ENCODE measurements at places on chromosomes 5 and 9.

DNA sequence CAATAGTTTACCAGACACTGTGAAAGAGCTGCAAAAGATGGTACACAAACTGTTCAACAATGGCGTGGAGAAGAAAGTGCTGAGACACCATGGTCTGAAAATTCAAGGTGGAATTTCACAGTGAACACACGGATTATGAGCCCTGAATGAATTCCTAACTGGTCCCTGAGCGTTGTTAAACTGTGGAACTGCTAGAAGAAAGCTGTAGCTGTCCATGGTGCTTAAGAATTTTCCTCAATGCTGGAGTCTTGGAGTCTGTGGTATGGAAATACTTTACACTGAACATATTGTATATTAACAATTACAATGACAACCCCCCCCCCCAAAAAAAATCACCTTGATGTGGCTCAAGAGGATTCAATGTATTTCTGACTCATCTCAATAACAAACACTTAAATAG, 68.5 kb downstream of the SLC24A2 start:
- DNase-seq: no peak

DNA sequence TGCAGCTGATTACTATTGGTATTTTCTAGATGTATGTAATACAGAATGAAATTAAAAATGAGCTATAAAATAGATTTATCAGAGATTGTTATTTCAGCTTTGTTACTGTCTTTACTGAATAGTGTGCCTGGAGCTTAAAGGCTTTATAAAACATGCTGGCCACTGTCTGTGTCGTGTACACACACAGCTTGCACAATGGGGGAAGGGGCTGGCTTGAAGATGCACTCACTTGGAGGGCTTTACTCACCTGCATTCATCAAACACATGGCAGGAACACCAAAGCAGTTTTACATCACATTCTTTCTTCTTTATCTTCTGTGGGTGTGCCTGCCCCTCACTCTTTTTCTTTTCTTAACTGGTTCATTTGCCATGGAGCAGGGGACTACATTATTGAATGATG, 60.9 kb downstream of the TLE4 start:
- no peak for DNase-seq

DNA sequence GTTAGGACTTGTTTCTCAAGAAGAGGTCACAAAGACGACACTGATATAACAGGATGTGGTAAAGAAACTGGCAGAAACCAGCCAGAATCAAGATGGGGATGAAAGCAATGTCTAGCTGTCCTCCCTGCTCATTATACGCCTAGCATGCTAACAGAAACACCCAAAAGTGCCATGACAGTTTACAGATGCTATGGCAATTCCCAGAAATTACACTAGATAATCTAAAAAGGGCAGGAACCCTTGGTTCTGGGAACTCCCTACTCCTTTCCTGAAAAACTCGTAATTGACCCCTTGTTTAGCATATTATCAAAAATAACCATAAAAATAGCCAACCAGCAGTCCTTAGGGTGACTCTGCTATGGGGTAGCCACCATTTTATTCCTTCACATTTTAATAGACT, 10.9 kb upstream of the MRPS30 start:
- no peak for DNase-seq

DNA sequence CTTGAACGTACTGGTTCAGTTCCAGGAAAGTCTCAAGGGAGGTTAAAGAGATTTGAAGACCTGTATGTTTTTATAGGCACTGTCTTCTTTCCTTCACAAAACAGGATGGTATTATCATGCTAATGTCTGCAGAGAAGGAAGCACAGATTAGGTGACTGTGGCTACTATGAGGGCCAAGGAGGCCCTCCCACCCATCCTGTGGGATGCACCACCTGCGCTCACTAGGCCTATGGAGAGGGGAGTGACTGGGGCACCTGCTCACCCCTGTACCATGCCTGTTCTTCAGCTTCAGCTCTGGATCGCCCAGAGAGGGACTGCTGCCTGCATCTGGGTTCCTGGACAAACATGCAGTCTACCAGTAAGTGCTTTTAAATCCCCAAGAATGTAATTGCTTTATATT, 469.4 kb downstream of the CCDC171 start:
- no peak for DNase-seq

DNA sequence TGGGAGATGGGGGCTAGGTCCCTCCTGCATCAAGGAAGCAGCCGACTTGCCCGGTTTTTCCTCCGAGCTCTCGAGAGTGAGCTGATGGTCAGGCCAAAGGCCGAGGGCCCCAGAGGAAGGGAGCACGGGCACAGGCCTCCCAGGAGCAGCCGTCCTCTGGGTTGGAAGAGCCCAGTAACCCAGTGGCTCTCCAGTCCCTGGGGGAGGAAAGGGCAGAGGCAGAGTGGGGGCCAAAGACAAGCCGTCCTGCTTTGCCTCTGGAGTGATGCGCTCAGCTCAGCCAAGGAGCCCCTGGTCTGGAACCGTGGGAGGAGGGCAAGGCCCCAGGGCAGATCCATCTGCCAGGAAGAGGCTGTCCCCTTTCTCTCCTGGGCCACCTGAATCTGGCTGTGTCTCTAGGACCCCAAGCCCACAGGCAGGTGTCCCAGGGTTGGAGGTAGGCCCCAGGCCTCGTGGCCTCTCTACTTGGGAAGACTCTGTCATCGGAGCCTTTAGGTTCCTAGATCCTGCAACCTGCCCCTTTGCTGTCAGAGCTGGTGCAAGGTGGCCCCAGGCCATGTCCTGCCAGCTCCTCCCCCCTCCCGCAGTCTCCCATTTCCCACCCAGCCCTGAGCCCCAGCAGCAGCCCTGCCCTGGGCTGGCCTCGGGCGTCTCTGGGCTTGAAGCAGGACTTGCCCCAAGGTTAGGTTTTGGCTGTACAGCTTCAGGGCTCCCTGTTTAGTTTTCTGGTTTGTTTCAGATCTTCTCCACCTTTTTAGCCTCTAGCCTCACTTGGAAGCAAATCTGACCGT, 224.1 kb downstream of the CACNA1B start:
- no peak for DNase-seq

- DNase-seq: no peak
These were observed 7.3 kb downstream of the FOXI1 start for GRCh38 chr5:170112876-170113521.

- no peak for DNase-seq
These were observed 1711.9 kb upstream of the CDH9 start for GRCh38 chr5:28750251-28750650.

DNA sequence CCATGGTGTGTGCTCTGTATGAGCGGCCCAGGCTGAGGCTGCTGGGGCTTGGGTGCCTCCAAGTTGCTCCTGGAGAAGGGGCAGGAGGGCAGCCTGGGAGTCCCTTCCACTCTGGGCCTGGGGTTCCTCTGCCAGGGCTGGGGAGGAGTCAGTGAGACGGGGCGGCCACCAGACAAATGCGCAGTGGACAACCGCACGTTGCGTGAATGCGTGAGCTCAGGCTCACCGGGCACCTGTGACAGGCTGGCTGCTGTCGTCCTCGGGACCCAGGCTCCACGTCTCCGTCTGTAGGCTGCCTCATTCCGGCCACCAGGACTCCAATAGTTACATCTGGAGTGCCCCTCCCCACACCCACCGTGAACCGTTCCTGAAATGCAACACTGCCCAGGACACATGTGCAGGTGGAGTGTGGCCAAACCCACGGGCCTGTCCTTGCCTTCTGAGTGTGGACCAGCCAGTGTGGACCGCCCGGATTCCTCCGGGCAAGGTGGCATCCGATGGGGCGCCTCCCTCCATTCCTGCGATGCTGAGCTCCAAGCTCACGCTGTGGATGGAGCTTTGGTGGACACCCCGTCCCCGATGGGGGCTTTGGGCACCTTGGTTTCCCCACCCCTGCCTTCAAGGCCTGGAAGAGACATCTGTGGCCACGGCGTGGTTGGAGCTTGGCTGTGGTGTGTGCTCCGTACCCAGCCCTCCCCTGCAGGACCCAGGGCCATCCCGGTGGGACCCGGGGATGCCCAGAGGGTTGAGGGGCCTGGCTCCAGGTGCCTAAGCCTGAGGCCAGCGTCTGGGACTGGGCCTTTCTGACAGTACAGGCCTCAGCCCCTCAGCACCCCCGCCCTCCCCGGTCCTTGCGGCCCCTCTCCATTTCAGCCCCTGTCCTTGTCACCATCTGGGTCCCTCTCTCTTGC, 34.0 kb upstream of the RXRA start:
- no peak for DNase-seq

GRCh38 chr9:19386502-19387044, 6.5 kb upstream of the RPS6 start:
- DNase-seq: no peak

GRCh38 chr5:142095651-142096330, 12.8 kb upstream of the NDFIP1 start:
- DNase-seq: no peak

- DNase-seq: peak; percentile 37
These were observed 109.1 kb downstream of the SUSD1 start for GRCh38 chr9:112065806-112066606.

DNA sequence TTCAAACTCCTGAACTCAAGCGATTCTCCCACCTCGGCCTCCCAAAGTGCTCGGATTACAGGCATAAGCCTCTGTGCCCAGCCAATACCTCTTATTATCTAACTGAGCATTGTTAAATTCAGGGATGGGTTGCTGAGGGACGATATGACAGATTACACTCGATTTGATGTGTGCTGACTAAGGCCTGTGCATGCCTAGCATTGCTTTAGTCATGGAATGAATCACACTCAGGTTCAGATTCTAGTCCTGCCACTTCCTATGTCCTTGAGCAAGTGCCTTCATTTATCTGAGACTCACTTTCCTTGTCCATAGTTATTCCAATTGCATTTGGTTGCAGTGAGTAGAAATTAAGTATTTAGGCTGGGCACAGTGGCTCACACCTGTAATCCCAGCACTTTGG, 19.5 kb downstream of the THBS4 start:
- DNase-seq: no peak

GRCh38 chr9:131181091-131181681, 55.8 kb downstream of the NUP214 start:
- DNase-seq: no peak

DNA sequence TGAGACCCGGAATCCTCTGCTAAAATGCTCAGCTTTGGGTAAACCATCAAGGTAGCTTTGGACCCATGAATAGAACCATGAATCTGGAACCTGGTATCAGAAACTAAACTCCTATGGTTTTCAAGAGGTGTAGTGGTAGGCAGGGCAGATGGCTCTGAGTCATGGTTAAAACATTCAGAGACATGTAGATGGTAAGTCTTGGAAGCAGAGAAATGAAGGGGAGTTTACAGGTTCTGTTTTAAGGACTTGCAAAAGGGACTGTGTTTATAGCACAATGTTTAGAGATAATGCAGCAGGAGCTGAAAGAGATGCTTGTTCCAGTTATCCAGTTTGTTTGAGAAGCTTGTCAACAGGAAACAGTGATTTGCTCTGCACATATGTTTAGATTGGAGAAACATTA, 36.0 kb upstream of the FBN2 start:
- DNase-seq: no peak

DNA sequence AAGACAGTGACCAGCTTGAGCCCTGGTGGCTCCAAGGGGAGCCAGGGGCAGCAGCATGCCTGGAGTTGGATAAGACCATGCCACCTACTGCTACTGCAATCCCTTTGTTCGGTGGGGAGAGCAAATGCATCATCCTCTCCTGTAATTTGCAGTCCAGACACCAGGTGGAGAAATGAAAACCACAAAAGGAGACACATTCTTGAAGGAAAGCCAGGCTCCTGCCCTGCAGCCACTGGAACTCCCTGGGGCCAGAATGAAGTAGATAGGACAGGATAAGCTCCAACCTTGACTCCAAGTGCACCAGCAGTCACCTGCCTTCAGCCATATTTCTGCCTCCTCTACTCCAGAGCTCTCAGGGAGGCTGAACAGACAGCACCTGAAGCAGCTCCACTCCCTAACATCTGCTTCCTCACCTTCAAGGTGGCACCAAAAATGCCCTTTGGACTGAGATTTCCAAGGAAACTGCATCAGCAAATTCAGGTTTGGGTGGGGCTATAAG, 65.1 kb upstream of the IQGAP2 start:
- no peak for DNase-seq

DNA sequence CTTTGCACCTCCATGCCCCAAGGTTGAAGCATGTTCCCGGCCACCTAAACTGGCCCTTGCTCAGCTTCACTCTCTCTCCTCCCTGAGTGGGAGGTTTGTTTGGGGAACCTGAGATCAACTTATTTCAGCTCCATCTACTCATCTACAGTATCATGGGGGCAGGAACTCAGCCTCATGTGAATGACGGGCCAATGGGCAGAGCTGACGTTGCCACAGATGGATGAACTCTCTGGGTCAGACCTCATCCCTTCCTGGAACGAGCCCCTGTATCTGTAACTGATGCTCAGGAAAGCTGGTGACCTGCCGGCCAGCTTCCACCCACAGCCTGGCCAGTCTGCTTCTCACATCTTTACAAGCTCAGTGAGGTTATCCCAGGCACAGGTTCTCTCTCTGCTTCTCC, 369.6 kb downstream of the IRX2 start:
- DNase-seq: no peak

DNA sequence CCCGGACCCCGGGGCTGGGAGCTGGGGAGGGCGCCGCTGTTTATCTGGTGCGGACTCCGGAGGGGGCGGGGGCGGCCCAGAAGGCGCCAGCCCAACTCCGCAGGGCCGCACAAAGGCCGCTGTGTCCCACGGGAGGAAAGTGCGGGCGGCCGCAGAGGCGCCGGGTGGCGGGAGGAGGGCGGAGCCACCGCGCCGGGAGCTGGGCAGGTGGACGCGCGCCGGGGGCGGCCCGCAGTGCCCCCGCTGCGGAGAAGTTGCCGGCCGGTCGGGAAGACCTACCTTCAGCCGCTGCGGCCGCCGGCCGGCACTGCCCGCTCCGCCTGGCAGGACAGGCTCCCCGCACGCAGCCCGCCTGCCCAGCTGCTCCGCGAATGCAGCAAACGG, 43.6 kb downstream of the NACC2 start:
- DNase-seq: no peak

DNA sequence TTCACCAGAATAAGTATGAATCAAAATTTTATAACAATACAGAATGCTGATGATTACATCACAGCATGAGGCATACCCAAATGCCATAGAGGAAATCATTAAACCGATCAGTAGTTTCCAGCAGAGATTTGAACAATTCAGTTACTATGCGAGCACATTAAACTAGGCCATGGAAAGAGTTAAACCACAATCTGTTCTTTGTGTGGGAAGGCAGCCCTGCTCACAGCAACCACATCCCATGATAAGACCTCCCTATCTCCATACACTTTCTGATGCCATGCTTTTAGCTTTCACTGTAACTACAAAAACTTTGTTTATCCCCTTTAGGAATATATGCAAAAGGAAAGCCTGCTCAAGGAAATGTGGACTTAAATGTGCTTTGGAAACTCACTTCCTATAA, 4.5 kb downstream of the NFIB start:
- no peak for DNase-seq

GRCh38 chr9:92715488-92716231, 45.7 kb upstream of the IPPK start:
- DNase-seq: peak; percentile 47

GRCh38 chr5:103010168-103010567, 109.8 kb downstream of the GIN1 start:
- no peak for DNase-seq

- DNase-seq: no peak
These were observed 9.1 kb upstream of the RFK start for GRCh38 chr9:76403352-76403751.

- no peak for DNase-seq
These were observed 23.2 kb downstream of the TMEM174 start for GRCh38 chr5:73196201-73196600.

All from uterus (tissue), 4 donors.